ENCODE measurements at places on chromosomes 7 and 10.

DNA sequence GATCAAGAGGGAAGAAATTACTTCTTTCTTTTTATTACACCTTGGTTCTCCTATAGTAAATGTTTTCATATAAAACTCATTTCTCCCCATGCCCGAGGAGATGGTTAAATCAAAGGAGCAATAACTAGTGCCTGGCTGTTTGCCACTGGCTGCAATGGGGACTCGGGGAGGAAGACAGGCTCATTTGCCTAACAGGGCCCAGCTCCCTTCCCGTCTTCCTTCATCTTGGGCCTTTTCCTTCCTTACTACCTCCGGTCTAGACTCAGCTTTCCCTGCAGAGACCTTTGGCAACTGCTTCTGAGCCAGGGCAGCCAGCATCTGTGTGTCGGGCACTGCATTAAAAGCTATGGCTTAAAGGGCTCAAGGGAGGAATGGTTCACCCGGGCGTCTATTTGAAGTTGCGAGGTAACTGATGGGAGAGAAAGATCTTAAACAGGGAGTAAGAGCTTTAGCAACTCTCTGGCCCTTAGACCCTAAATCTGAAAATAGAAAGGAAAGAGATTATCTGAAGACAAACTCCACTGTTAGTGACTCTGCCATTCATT lies 63.5 kb downstream of the CALD1 start:
- DNase-seq, result no peak

DNA sequence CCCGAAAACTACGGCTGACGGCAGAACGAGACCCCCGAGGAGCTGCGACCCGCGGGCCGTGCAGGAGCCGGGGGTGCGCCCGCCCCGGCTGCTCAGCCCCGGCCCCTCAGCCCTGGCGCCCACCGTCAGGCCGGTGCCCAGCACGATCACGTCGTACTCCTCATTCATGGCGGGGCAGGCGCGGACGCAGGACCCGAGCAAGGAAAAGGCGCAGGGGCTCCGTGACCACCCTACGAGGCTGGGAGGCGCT lies 218 bp downstream of the GDI2 start:
- DNase-seq, result no peak

GRCh38 chr10:118835682-118836326 lies 81.0 kb upstream of the CACUL1 start:
- DNase-seq, result no peak

GRCh38 chr7:128726737-128727072 lies 12.5 kb upstream of the CALU start:
- no peak for DNase-seq

DNA sequence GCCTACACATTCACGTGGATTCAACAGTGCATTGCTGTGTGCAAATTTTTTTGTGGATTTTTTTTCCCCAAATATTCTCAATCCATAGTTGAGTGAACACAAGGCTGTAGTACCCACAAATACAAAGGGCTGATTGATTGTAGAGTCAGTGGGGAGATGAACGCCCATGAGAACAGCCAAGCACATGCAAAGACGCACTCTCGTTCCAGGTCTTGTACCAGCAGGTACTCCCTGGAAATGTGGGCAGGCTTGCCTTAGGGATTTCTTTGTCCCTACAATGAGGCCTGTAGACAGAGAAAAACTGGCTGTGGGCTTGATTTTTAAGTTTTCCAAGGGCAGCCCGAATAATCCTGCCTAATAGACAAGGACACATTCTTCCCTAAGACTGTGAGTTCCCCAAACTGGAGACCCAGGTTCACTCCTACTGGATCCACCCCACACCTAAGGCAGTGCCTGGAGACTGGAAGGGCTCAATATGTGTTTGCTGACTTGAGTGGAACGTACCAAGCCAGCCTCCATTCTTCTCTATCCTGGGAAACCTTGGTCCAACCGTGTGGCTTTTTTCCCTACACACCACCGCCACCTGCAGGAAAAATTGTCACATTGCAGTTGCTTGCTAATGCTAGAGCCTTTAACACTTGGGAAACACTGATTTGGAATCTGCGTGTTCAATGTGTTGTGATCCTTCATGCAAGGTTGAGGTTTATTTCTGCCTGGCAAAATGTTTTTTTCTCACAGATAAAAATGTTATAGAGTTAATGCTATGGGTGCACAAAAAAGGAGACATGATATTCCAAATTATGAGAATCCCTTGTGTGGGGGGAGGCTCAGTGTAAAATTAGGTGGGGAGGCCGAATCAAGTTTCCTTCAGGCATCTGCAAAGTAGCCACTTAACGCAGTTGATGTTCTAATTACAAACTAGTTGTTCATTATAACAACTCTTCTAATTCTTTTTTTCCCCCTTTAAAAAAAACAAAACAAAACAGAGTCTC lies 49.3 kb downstream of the PPP1R17 start:
- DNase-seq, result no peak

GRCh38 chr10:70892631-70893030 lies 4.3 kb upstream of the PCBD1 start:
- DNase-seq, result no peak

GRCh38 chr10:79054203-79055099 lies 14.3 kb upstream of the ZMIZ1 start:
- DNase-seq, result no peak

- DNase-seq, result no peak
Measured at GRCh38 chr10:46253076-46254006, 33.5 kb upstream of the ANTXRL start.

- no peak for DNase-seq
Measured at GRCh38 chr10:77421591-77421990, 216.0 kb downstream of the KCNMA1 start.

DNA sequence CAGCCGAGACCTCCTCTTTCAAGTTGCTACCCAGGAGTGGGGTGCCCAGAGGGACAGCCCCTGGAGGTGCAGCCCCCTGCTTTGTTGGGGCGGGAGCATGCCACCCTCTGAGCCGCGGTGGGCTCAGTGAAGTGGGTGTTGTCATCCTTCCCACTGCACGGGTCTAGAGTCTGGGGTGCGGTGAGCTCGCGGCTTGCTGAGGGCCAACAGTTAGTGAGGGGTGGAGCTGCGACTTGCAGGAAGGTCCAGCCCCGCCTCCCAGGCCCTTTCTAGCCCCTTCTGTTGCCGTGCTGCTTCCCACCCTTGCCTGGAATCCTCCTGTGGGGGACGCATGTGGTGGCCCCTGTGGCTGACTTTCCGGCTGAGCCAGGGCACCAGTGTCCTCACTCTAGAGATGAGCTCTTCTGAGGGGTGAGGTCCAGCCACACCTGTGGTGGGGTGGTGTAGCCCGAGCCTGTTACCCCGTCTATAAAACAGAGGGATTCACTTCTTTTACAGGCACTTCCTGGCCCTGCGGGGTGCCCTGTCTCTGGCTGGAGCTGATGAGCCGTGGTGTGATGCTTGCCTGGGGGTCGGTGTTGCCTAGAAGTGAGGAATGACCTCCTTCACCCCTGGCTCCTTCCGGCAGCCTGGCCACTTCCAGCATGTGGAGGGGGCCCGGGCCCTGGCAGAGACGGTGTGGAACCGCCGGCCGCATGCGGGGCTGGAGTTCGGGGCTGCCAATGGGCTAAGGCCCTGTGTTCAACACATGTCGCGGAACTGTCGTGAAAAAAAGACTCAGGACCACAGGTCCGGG lies 127.9 kb downstream of the FAM53B start:
- no peak for DNase-seq

DNA sequence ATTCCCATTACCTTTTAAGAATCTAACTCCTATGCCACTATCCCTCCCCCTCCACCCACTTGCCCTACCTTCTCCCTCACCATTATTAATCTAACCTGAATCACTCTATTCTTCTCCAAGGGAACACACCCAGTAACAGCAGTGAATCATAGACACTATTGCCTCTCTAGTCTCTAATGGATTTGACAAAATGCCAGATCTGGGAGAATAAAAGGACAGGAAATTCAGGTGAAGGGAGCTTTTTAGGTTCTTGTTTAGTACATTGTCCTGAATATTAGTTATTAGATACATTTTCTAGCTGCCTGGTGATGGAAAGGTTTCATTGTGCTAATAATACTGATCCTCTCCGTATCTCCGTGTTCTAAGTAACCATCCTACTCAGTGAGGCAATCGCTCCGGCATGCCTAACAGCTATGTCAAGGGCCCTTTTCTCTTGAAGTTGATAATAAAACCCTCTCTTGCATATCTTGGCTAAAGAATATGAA lies 4.1 kb upstream of the SFR1 start:
- DNase-seq, result no peak

GRCh38 chr10:92091965-92092364 lies 168.4 kb downstream of the BTAF1 start:
- no peak for DNase-seq

GRCh38 chr7:73983437-73984164 lies 44.4 kb upstream of the ELN start:
- DNase-seq, result no peak

DNA sequence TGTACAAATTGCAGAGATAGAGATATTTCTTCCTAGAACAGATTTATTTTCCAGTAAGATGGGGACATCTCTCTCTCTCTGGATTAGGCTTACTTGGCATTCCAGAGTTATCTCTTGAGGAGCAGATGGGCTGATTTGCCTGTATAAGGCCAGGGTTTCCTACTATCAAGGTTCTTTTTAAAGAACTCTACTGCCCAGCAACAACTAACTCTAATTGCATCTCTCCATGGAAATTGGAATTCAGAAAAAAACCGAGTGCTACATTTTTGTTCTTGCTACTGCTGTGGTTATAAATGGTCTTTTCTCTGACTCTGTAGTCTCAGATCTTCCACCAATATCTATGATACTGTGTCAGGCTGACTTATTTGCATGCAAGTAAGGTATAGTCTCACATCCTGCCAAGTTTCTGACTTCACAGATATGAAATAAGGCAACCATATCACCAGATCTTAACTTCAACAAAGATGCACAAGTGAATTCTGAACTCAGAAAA lies 161.1 kb downstream of the CRPPA start:
- DNase-seq, result no peak

GRCh38 chr10:130652964-130653578 lies 516.9 kb downstream of the GLRX3 start:
- no peak for DNase-seq

- DNase-seq, result no peak
Measured at GRCh38 chr7:26155531-26156375, 3.8 kb downstream of the NFE2L3 start.

GRCh38 chr7:139583826-139584553 lies 60.5 kb downstream of the CLEC2L start:
- DNase-seq, result no peak

- DNase-seq, result no peak
Measured at GRCh38 chr7:28086198-28086597, 94.4 kb downstream of the JAZF1 start.

GRCh38 chr10:80493522-80494051 lies 39.5 kb downstream of the TSPAN14 start:
- DNase-seq, result no peak

DNA sequence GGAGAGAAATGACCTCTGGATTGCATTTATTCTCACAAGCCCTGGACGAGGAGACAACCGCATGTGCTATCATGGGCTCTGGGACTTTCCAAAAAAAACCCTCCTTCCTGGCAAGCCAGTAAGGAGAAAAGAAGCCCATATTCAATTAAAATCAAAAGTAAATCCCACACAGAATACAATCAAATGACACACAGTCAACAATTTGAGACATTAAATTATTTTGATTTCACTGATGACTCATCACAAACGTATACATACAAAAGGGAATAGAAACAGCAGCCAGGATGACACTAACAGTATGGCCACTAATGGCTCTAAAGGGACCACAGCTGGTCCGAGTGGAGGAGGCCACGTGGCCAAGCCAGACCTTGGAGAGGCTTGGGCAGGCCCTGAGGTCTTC lies 24.9 kb downstream of the LRRC20 start:
- no peak for DNase-seq

- no peak for DNase-seq
Measured at GRCh38 chr10:64636461-64636860, 1115.3 kb downstream of the REEP3 start.

GRCh38 chr10:102945962-102946361 lies 27.9 kb downstream of the CNNM2 start:
- no peak for DNase-seq

DNA sequence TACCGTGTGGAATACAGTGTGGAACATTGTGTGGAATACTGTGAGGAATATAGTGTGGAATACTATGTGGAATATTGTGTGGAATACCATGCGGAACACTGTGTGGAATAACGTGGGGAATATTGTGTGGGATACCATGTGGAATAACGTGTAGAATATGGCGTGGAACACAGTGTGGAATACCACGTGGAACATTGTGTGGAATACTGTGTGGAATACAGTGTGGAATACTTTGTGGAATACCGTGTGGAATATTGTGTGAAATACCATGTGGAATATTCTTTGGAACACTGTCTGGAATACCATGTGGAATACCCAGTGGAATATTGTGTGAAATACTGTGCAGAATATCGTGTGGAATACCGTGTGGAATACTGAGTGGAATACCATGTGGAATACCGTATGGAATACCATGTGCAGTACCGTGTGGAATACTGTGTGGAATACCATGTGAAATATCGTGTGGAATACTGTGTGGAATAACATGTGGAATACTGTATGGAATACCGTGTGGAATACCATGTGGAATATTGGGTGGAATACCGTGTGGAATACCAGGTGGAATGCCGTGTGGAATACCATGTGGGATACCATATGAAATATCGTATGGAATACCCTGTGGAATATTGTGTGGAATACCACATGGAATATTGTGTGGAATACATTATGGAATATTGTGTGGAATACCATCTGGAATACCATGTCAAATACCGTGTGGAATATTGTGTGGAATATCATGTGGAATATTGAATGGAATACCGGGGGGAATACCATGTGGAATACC lies 133.1 kb upstream of the CHST15 start:
- no peak for DNase-seq

- no peak for DNase-seq
Measured at GRCh38 chr7:92547579-92547978, 19.0 kb downstream of the RBM48 start.

DNA sequence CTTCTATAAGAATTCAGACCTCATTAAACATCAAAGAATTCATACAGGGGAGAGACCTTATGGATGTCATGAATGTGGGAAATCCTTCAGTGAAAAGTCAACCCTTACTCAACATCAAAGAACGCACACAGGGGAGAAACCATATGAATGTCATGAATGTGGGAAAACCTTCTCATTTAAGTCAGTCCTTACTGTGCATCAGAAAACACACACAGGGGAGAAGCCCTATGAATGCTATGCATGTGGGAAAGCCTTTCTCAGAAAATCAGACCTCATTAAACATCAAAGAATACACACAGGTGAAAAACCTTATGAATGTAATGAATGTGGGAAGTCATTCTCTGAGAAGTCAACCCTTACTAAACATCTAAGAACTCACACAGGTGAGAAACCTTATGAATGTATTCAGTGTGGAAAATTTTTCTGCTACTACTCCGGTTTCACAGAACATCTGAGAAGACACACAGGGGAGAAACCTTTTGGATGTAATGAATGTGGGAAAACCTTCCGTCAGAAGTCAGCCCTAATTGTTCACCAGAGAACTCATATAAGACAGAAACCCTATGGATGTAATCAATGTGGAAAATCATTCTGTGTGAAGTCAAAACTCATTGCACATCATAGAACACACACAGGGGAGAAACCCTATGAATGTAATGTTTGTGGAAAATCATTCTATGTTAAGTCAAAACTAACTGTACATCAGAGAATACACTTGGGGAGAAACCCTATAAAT lies 24.1 kb downstream of the ZNF37A start:
- DNase-seq, result no peak

- no peak for DNase-seq
Measured at GRCh38 chr7:101205901-101206664, 5.2 kb upstream of the MOGAT3 start.
